ENCODE measurements at places on chromosomes 12 and 14. TPM values are rescaled to one million over a fixed set of nuclear protein-coding genes. Genes with fewer than 3 reads are reported as not detected.

Gene HNF1A
- not detected for total RNA-seq

Gene RNASE3
- not detected for total RNA-seq

Gene SLC2A3
- total RNA-seq = 803 TPM

Gene CFAP54
- total RNA-seq = 0.60 TPM

Gene ESPL1
- total RNA-seq = 1.5 TPM

Gene TPPP2
- not detected for total RNA-seq

Gene ITGB7
- 247 TPM for total RNA-seq

Gene GALNT8
- total RNA-seq = 0.41 TPM

Gene NGDN
- total RNA-seq = 56.5 TPM

Gene SLC25A3
- 256 TPM for total RNA-seq

Gene TAS2R9
- total RNA-seq = not detected

Gene SALL2
- 4.5 TPM for total RNA-seq

Gene HSPB8
- total RNA-seq = not detected

Gene C3AR1
- total RNA-seq = 2.1 TPM

Gene SYCP3
- total RNA-seq = 0.69 TPM

Gene NRL
- 2.2 TPM for total RNA-seq

Gene PRPF39
- 55.4 TPM for total RNA-seq

Gene DIO3
- not detected for total RNA-seq

Gene TGM1
- total RNA-seq = 5.1 TPM

Gene INHBC
- 0.18 TPM for total RNA-seq

Gene MYH6
- total RNA-seq = not detected

Gene NEUROD4
- total RNA-seq = 0.06 TPM

Gene AMDHD1
- total RNA-seq = 1.2 TPM

Gene ESRRB
- total RNA-seq = not detected

Gene DPY19L2
- total RNA-seq = 7.0 TPM

Gene B3GNT4
- 1.4 TPM for total RNA-seq

Gene WDR89
- 25.7 TPM for total RNA-seq

Gene HOTAIR
- total RNA-seq = not detected

Gene MANSC1
- 1.3 TPM for total RNA-seq

Gene PSEN1
- total RNA-seq = 31.7 TPM

Gene APOLD1
- total RNA-seq = 2.8 TPM

Gene GLIPR1L1
- total RNA-seq = not detected

Gene CD4
- total RNA-seq = 205 TPM

Gene PTPRQ
- not detected for total RNA-seq

Gene SLC25A29
- 74.1 TPM for total RNA-seq

Gene SERPINA9
- total RNA-seq = not detected

Gene NELL2
- total RNA-seq = 212 TPM

Gene CLEC6A
- not detected for total RNA-seq

Gene CCDC196
- not detected for total RNA-seq

Gene TBPL2
- total RNA-seq = not detected

Gene PDE3A
- total RNA-seq = 0.09 TPM

Gene LMBR1L
- total RNA-seq = 159 TPM

Gene BEGAIN
- 1.5 TPM for total RNA-seq

Gene FAM186B
- total RNA-seq = 0.32 TPM

Gene CACNB3
- 7.2 TPM for total RNA-seq

Gene BDKRB2
- total RNA-seq = not detected

Gene ADAM21
- not detected for total RNA-seq

Gene STON2
- total RNA-seq = 0.22 TPM

Gene TAC3
- total RNA-seq = not detected

Gene TMEM233
- total RNA-seq = not detected
